ENCODE measurements at places on chromosomes 16 and 17. TPM values are rescaled to one million over a fixed set of nuclear protein-coding genes. Genes with fewer than 3 reads are reported as not detected.

The TUBG1 gene
- 165 TPM for total RNA-seq

The HS3ST3B1 gene
- 0.49 TPM for total RNA-seq

The NPIPA7 gene
- total RNA-seq = 12.8 TPM

The C16orf92 gene
- not detected for total RNA-seq

The NPIPA2 gene
- total RNA-seq = 1.4 TPM
